ENCODE measurements at places on chromosomes 5 and 9.

DNA sequence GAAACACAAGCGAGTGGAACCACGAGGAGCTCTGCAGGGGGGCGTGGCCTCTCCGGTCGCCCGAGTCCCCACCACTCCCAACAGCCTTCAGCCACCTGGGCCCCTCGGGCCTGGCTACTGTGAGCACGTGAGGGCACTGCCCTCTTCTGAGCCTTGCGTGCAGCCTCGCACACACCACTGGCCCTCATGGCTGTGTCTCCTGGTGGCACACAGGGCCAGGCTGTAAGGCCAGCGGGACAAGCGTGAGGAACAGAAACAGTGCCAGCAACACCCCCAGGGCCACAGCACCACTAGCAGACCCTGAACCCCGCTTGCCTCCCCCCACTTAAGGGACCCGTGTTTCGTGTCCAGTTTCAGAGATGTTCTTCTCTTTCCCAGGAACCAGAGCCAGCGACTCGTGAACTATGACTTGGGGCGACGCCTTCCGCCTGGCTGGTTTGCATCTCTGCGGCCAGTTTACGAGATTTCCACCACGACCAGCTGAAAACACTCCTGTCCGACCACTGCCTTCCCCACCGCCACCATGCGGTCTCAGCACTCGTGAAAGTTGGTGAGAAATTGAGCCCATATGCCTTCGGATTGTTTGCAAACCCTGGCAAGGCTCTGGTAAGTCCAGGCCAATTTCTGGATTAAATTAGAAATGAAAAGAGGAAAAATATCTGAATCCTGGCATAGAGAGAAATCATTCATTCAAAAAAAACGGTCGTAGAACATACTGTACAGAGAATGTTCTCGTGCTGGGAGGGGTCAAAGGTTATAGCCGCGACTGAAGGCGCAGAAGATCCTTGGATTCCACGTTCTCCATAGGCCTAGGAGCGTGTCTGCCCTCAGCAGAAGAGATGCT is 135.6 kb downstream of the ZNF354C start:
- DNase-seq, result peak; percentile 45

GRCh38 chr9:90775657-90776056 is 26.0 kb upstream of the SYK start:
- no peak for DNase-seq

DNA sequence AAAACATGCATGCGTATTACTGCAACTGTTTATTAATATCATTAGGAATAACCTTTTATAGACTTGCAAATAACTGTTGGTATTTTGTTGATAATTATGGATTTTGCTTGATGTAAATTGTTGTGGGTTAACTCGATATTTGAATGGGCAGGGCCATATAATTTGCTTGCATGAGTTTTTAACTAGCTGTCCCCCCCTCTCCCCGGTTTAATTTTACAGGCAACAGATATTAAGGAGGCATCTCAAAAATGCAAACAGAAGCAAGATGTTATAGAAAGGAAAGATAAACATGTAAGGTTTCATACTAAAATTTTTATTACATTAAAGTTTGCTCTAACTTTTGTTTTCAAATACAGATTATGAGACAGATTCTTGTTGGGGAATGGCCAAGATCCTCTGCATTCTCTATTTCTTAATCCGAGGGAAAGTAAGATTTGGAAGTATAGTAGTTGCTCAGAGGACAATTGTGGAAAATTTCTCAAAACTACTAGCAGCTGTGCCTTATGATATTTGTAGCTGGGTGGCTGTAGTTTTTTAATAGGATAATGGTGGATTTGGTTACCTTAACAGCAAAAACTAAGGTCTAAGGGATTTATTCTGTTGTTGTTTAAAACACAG is 27.3 kb downstream of the SMC5 start:
- DNase-seq, result no peak

DNA sequence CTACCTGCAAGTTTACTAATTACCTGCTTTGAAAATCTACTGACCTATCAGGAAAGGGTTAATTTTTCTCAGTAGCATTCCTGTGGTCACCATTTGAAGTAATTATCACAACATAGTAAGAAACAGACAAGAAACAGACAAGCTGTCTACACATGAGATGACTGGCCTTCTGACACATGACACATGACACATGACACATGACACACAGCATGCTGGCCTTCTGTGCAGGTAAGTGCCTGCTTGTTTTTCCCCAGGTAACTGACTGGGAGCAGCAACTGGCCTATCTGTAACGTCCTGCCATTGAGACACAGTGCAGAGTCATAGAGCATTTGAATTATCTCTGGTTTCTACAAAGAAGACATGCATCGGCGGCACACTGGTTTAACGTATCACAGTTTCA is 222.4 kb downstream of the CTNND2 start:
- no peak for DNase-seq

DNA sequence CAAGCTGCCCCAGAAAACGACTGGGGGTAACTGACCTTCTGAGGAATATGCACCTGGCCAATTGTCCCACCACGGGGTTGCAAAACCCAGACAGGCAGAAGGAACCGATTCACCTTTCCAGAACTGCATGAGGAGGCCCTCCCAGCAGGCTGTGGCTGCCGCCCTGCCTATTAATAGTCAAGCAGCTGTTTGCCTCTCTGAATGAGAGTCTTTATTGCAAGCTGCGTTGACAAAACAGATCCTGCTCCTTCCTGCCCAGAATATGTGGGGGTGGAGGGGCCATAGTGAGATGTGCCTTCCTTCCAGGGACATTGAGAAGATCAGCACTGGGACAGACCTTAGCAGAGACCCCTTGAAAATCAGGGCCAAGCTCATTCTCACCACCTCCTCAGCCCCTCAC is 18.3 kb upstream of the TCOF1 start:
- no peak for DNase-seq

GRCh38 chr9:89935801-89936200 is 331.0 kb downstream of the GADD45G start:
- no peak for DNase-seq

GRCh38 chr9:133531293-133531692 is 3.2 kb upstream of the ADAMTSL2 start:
- no peak for DNase-seq

DNA sequence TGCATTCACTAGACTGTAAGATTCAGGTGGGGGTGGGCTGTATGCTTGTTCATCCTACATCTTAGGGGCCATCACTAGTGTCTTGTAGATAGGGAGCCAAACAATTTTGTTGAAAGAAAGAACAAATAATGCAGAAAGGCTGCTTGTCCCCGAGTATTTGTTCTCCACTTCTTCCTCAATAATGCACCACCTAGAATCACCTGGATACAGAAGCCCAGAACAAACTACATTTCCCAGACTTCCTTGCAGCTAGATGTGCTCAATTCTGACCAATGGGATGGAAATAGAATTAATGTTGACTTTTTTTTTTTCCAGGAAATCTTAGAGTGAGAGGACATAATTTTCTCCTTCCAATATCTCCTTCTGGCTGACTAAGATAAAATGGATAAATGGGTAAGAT is 38.9 kb upstream of the TNFSF8 start:
- DNase-seq, result no peak

DNA sequence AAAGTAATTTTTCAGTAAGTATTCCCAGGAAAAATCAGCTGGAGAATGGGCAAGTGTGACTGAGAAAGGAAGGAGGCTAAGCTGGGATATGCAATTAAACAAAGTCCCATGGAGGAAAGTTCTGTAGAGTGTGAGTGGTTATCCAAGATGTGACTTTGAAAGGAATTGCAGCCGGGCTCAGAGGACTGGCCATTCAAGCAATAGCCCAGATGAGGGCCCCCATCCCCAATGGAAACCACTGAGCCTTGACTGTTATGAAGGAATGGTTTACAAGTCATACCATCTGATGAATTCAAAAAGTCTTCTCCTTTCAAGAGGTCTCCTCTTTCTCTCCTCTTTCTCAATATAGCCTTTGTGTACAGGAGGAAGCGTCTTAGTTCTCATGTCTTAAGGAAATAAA is 6.5 kb downstream of the LVRN start:
- no peak for DNase-seq

DNA sequence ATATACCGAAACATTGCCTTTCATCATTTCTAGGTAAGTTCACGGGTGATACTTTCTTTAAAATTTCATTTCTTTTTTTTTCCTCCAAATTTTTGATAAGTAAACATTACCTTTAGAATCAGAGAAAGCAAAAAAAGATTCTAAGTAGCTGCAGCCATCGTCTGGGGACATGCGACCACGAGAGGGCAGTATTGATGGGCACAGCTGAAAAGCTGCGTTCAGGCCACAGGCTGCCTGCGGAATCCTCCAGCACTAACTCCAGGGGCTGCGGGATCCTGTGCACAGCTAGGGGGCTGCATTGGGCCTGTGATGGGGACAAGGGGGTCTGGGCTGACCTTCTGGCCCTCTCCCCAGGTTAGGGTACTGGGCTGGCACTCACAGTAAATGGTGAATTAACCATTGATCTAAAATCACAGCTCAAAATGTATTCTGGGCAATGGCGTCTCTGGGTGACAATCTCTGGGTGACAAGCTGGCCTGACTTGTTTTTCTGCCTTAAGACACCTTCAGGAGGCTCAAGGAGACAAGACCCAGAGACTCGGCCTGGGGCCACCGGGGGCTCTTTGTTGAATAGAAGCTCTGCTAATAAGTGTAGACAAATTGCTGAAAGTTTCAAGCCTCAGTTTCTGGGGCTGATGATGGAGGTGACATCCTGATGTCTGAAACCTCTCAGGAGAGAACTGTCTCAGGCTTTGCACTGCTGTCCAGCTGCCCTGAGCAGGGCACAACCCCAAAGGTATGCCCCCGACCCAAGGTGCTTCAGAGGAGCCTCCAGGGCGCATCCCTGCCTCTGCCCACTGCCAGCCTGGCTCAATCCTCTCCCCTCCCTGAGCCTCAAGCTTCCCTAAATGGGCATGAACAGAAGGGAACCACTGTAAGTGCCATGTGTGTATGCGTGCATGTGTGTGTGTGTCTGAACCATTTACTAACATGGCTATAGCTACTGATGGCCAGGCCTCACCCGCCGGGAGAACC is 44.3 kb upstream of the SARDH start:
- peak; percentile 58 for DNase-seq

DNA sequence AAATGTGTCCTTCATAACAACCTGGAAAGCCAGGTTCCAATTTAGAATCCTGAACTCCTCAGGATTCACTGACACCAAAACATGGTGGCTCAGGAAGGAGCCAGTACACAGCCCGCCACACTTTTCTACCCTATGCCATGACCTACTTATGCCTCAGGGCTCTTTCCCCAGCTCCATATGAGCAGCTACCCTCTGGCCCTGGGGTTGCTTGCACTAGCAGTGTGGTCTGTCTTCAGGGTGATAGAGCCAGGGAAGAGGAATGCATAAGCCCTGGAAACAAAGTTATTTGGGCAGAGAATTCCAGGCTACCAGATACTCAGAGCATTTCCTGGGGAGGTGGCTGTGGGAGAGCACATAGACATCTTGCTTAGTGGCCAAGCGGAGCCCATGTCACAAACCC is 15.0 kb upstream of the ECM2 start:
- no peak for DNase-seq
